ENCODE measurements at places on chromosomes 5 and 9.

DNA sequence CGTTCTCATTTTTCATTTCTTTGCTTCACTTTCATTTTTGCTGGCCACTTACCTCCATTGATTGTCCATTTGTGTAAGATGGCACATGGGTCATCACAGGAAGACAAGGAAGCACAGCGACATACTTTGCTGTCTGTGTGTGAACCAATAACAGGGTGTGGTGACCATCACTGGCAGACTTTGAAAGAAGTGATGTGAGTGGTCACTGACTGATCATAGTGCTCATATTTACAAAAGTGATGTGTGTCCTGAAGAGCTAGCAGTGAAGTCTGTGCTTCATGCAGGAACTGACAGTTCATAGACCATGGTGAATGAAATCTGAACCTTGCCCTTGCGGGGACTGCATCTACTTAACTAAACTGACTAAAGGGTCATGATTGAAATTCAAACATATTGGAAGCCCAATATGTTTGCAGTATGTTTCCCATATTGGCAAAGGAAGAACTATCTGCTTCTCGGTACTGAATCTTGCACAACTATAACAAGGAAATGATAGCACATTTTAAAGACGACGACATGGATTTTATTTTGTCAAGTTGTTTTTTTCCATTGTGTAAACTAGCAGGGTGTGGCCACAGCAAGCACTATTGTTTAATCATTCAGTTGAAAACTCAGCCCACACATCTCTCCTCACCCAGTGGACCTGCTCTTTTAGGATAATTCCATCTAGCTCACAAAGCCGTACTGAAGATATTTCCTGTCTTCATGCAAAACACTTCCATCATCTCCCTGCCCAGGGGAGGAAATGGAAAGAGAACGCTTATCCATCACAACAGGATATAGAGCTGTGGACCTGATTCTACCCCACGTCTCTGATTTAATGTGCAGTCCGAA is 232.0 kb upstream of the ANKRD55 start:
- no peak for DNase-seq

DNA sequence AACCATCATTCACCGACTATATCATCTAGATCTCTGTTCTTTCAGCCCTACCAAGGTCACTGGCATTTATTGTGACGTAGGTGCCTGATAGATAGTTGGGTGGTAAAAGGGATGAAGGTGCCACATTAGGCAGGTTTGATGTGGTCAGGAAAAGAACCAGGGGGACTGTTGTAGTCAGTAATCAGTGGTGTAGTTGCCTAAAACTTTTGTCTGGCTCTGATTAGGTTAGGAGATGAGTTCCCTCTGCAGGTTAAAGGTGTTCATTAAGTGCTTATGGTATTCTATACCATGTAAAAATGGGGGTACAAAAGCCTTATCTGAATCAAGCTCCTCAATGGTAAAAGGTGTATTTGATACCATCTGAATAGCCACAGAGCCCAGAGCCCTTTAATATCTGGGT is 55.6 kb downstream of the KCNN2 start:
- no peak for DNase-seq

DNA sequence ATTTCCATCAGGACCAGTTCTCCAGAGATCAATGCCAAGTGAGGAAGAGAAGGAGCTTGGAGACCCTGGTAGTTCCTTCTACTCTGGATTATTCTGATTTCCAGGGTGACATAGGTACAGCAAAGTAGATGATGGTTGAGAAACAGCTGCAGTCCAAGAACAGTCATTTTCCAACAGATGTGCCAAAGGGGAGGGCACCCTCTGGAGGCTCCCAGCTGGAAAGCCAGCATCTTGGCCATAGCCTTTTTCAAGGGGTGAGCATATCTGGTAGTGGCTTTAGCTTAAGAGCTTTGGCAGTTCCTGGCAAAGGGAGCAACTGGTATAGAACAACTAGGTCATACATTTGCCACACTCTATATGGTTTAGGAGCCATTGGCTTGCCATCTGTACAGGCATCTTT is 492.7 kb downstream of the RASEF start:
- DNase-seq: no peak

- no peak for DNase-seq
Observed at GRCh38 chr9:90162819-90163218, 479.8 kb downstream of the DIRAS2 start.

- DNase-seq: no peak
Observed at GRCh38 chr9:37583522-37584121, 7.4 kb upstream of the FBXO10 start.

DNA sequence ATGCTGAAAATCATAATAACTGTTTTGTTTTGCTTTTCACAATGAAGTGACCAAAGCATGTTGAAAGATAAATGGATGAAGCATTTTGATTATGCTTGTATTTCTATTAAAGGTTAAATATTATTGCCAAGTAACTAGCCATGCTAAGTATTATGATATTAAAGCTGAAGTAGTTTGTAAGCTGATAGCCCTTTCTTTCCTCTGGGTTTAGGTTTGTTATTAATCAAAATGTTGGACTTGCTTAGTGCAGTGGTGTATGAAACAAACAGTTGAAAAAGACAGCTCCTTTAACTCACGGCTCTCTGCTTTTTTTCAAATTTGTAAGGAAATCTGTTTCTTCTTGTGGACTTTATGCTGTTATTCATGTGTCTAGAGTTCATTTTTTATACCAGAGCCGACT is 246.0 kb downstream of the CWC27 start:
- no peak for DNase-seq

- no peak for DNase-seq
Observed at GRCh38 chr5:1281038-1281882, 13.6 kb downstream of the TERT start.

- no peak for DNase-seq
Observed at GRCh38 chr9:23539311-23539710, 286.7 kb downstream of the ELAVL2 start.

- no peak for DNase-seq
Observed at GRCh38 chr5:168179192-168179593, 112.3 kb upstream of the WWC1 start.

DNA sequence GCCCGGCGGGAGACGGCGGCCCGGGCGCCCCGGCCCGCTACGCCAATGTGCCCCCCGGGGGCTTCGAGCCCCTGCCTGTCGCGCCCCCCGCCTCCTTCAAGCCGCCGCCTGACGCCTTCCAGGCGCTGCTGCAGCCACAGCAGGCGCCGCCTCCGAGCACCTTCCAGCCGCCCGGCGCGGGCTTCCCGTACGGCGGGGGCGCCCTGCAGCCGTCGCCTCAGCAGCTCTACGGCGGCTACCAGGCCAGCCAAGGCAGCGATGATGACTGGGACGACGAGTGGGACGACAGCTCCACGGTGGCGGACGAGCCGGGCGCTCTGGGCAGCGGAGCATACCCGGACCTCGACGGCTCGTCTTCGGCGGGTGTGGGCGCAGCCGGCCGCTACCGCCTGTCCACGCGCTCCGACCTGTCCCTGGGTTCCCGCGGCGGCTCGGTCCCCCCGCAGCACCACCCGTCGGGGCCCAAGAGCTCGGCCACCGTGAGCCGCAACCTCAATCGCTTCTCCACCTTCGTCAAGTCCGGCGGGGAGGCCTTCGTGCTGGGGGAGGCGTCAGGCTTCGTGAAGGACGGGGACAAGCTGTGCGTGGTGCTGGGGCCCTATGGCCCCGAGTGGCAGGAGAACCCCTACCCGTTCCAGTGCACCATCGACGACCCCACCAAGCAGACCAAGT is 723 bp downstream of the SNX18 start:
- DNase-seq: peak; percentile 55

DNA sequence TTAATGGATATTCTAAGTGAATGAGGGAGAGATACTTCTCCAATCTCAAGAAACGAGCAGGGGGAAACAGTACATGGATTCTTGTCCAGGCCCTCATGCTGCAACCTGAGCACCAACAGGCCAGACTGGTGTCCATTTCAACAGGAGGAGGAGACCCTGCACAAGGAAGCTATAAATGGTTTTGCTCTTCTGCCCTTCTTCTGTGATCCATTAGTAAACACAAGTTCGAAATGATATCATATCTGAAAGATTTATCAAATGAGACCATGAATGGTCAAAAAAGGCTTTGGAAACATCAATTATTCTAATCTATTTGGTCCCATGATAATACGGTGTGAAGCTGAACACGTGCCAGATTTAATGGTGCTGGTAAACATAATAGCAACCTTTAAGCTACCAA is 109.8 kb downstream of the NR6A1 start:
- DNase-seq: no peak

DNA sequence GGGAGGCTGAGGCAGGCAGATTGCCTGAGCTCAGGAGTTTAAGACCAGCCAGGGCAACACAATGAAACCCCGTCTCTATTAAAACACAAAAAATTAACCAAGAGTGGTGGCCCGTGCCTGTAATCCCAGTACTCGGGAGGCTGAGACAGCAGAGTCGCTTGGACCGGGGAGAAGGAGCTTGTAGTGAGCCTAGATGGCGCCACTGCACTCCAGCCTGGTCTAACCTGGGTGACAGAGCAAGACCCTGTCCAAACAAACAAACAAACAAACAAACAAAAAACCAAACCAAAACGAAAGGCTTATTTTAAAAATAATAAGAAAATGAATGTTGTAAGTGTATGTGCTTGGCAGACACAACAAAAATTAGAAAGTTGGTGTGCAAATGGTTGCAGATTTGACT is 536.3 kb upstream of the PTPRD start:
- DNase-seq: no peak

DNA sequence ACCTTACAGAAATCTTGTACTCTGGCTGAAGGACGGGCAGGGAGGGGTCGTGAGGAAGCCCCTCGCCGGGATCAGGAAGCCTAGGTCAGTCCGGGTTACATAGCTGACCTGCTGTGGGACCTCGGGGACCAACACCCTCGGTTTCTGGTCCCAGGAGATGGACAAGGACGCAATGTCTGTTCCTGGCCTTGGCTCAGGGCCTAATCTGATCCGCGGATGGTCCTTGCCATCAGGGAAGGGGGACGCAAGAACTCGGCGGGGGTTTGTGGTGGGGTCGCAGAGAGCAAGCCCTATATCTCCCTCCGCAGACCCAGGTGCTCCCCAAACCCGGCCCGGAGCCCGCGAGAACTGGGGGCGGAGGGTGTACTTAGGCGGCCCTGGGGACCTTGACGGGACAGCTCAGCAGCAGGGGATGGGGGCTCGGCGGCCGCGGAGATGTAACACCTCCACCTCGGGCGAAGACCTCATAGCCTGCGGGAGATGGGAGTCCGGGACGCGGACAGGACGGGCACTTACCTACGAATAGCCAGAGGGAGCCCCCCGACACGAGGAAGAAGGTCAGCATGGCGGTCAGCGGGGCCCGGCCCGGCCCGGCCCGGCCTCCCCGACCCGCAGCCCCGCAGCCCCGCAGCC is 353 bp downstream of the ACSL6 start:
- DNase-seq: no peak

DNA sequence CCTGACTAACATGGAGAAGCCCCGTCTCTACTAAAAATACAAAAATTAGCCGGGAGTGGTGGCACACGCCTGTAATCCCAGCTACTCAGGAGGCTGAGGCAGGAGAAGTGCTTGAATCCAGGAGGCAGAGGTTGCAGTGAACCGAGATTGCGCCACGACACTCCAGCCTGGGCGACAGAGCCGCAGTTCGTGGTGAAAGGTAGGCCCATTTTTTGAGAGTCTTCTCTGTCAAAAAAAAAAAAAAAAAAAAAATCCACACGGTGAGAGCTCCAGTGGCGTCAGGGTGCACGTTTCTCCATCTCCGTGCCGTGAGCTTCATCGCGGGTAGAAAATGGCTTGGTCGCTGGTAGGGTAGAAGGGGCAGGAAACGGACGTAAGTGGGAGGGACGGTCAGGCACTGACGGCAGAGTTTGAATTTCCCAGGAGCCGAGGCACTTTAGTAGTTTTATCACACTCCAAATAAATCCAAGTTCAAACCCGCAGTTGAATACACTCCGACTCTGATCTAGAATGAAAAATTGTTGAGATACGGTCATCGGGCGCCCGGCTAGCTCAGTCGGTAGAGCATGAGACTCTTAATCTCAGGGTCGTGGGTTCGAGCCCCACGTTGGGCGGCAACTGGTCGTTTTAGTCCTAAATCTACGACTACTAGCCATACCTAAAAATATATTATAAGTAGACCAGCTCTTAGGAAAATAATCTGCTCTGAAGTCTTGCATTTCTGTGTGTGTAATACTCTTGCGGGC is 2.4 kb upstream of the TRIM7 start:
- DNase-seq: peak; percentile 78

- no peak for DNase-seq
Observed at GRCh38 chr5:40676613-40677343, 2.9 kb upstream of the PTGER4 start.

DNA sequence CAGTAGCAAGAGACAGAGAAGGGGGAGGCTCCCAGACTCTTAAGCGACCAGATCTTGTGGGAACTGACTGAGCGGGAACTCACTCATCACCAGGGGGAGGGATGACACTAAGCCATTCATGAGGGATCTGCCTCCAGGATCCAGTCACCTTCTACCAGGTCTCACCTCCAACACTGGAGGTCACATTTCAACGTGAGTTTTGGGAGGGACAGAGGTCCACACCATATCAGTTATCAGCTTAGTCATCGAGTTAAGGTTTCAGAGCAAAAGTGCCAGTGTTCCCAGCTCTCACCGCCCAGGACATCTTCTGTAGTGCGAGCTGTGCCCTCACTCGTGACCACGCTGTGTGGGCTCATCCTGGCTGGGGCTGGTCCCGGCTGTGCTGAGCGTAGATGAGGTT is 98.7 kb upstream of the CACNA1B start:
- no peak for DNase-seq

DNA sequence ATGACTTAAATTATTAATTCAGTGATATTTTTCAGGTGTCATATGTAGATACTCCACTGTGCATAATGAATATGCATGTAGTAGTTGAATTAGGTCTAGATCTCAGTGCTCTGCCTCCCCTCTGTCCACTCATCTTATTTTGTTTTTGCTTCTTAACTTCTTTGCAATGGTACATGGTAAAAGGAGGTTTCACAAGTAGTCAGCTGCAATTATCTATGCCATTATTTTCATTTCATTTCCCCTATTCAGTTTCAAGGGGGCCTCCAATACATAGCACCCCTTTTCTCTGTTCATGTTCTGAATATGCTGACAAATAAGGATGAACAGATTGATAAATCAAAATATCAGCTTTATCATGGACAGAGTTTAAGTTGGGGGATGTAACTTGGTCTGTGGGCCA is 511.6 kb upstream of the ZNF608 start:
- no peak for DNase-seq

DNA sequence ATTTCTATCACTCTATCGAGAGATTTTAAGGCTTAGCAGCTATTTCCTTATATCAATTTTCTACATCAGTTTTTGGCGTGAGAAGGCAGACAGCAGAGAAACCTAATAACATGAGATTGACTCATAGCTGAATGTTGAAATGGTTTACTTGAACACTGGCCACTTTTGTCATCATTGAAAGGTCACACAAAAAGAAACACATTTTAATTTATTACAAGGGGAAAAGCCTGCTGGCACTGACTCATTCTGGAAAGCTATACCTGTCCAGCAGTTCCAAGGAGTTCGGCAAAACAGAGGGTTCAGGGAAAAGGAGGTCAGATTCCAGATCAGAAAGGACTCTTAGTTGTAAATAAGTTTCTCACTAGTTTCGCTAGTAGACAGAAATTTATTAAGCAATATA is 566.4 kb downstream of the DNAH5 start:
- no peak for DNase-seq

- DNase-seq: no peak
Observed at GRCh38 chr5:103890313-103890712, 327.7 kb upstream of the NUDT12 start.

Data from CD4-positive, alpha-beta T cell treated with Interleukin-2 at 100 ng/mL for 4 hours (primary cell).